GM20000 (cell line): ENCODE measurements at places on chromosomes 4 and X.
A peak's percentile ranks its signal among the peaks of the same experiment; 100 is the strongest.

DNA sequence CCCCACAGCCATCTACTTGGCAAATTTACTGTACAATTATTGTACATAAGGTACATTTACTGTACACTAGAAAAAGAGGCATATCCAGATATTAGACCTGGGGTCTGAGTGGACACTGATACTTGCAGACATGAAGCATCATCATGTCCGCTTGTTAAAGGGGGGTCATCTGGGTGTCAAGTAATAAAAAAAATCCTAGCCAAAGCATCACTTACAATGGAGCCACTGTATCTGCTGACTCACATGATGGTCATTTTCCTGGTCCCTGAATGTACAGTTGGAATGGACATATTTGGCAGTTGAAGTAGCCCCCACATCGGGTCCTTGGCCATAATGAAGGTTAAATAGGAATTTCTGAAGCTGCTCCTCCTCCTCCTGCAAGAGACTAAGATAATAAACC is 228.8 kb downstream of the THOC2 start:
- DNase-seq: no peak

GRCh38 chr4:54157606-54158005 is 57.6 kb downstream of the GSX2 start:
- no peak for DNase-seq

DNA sequence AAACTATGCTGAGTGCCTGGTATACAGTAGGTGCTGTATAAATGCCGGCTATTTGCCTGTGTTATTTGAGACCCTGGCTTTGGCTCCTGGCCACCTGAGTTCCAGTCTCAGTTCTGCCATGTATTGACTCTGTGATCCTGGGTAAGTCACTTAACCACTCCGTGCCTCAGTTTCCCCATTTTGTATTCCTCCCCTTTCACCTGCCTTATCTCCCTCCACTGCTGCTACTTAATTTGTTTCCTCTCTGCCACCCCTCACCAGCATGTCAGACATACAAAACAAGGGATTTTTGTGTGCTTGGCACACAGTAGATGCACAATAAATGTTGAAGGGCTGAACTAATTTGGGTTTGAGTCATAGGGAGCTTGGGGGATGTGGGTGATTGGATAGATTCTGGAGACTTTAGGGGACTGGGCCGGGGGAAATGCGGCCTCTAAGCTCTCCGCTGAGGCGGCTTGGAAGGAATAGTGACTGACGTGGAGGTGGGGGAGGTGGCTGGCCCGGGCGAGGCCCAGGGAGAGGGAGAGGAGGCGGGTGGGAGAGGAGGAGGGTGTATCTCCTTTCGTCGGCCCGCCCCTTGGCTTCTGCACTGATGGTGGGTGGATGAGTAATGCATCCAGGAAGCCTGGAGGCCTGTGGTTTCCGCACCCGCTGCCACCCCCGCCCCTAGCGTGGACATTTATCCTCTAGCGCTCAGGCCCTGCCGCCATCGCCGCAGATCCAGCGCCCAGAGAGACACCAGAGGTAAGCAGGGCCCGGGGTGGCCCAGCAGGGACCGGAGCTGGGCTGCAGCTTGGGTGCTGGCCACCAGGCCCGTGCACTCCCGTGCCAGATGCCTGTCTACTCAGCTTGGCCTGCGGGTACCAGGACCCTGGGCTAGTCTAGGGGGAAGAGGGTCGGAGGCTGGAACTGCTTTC is at the start of gene TIMP1:
Gene TIMP1 (plus strand): TSS at position 706 of the 917 bp plus-strand sequence. CDS start 980 bp downstream, outside the sequence.
- peak; percentile 83 for DNase-seq

DNA sequence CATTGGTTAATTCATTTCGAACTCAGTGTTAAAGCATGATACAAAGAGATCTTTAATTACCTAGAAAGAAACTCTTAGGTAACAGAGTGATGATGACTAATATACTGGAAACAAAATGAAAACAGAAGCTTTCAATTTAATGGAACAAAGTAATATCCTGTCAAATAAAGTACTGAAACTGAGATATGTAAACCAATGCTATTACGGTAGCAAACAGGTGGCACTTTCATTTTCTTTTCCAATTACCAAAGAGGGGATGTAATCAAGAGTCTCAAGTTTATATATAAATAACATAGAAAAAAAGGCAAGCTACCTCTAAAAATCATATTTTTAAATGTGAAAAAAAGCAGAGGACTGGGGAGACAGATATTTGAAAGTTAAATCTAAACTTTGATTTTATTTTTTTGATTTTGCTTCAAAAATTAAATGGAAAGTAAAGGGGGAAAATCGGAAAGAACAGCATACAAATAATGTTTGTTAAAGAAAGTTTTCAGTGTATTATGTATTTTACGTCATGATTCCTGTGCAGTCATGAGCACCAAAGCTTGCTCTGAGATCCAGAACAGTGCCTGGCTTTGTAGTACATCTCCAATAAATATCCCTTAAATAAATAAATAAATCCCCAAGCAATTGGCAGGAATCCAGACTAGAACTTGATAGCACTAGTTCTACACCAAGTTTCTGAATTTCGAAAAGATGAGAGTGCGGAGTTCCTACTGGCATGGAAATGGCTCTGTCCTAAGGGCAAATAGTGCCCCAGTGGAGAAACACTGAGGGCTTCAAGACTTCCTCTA is 25.0 kb upstream of the RAPGEF2 start:
- DNase-seq: peak; percentile 80

GRCh38 chr4:157282019-157282418 is 61.5 kb downstream of the GRIA2 start:
- DNase-seq: no peak

DNA sequence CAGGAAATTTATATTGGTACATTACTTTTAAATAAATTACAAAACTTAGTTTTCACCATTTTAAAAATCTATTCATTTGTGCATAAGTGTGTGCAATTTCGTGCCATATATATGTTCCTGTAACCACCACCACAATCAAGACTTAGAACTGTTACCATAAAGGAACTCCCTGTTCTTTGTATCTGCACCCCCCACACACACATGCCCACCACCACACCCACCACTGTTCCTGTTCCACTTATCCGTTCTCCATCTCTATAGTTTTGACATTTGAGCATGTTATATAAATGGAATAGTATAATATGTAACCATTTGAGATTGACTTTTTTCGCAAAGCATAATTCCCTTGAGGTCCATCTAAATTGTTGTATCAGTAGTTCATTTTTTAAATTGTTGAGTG is 73.7 kb downstream of the TAF1 start:
- DNase-seq: no peak

- DNase-seq: no peak
Measured at GRCh38 chr4:173736840-173737239, 206.8 kb upstream of the HAND2 start.

DNA sequence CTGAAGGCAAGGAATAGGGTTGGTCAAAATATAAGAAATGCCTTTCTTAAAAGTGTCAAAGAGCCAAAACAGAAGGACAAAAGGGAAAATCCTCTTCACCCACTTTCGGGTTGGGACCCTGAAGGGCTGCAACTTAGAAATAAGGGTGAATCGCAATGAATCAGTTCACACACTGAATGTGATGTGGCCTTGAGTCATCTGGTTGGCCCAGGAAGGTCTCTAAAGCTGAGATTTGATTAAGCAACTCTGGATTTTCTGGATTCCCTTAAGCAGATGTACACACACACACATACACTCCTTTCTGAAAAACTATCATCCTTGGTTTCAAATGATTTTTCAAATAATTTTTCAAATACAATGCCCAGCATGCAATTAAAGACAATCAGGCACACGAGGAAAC is 13.1 kb downstream of the TAB3 start:
- no peak for DNase-seq

GRCh38 chr4:2258091-2259035 is 3.5 kb downstream of the MXD4 start:
- no peak for DNase-seq
